Liver (tissue), 10 donors: ENCODE measurements at places on chromosomes 1 and 21.

DNA sequence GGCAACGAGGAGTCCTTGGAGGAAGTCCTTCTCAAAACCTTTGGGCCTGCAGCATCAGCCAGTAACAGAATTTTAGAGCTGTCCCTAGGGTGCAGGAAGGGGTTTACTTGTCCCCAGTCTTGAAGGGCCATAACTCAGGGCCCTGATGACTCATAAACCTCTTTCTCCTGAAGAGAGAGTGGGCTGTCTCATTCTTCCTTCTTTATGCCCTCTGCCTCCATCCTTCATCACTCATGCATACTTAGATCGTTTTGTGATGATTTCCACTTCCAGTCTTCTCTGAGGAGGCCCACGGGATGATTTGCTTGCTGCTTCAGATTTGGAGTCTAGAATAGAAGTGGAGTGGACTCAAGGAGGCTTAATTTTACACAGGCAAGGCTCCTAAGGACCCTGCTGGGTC is 60.2 kb downstream of the NDUFS5 start:
- no peak for DNase-seq

DNA sequence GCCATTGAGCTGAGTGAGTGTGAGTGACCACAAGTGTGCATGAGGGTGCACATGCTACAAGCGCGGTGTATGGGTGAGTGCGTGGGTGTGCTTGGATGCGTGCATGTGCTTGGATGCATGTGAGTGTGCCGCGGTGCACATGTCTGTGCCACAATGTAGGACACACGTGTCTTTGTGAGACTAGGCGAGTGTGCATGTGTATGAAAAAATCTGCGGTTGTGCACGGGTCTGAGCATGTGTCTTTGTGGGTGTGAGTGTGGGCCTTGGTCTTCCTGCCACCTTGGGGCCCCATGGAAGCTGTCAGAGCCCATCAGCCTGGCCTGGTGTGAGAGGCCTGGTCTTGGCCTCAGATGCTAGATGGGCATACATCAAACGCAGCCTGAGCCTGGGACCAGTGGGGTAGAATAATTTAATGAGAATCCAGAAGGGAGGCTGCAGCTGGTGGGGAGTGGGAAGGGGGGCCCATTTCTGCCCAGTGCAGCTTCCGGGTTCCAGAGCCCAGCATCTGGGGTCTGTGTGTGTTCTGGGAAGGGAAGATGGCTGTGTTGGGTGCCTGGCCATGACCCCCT is 103.9 kb upstream of the SLC2A1 start:
- DNase-seq, result no peak

- no peak for DNase-seq
Observed at GRCh38 chr1:31900790-31901189, 37.4 kb downstream of the PTP4A2 start.

DNA sequence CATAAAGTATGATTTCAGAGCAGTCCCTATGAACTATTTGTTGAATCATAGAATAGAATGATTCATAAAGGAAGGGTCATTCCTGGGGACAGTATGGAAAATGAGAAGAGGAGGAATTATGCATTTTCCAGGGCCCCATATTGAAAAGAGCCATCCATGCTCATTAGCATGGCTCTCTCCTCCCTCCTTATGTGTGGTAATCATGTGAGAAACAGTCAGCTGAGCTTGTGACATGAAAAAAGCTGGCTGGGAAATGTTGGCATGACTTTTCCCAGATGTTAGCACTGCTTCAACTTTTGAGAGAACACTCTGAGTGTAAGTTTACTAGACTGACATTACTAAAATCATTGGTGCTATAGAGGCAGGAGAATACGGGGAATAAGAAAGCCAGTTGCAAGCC is 16.1 kb downstream of the TRIM67 start:
- no peak for DNase-seq

GRCh38 chr1:161838362-161838761 is 72.2 kb downstream of the ATF6 start:
- DNase-seq, result no peak

DNA sequence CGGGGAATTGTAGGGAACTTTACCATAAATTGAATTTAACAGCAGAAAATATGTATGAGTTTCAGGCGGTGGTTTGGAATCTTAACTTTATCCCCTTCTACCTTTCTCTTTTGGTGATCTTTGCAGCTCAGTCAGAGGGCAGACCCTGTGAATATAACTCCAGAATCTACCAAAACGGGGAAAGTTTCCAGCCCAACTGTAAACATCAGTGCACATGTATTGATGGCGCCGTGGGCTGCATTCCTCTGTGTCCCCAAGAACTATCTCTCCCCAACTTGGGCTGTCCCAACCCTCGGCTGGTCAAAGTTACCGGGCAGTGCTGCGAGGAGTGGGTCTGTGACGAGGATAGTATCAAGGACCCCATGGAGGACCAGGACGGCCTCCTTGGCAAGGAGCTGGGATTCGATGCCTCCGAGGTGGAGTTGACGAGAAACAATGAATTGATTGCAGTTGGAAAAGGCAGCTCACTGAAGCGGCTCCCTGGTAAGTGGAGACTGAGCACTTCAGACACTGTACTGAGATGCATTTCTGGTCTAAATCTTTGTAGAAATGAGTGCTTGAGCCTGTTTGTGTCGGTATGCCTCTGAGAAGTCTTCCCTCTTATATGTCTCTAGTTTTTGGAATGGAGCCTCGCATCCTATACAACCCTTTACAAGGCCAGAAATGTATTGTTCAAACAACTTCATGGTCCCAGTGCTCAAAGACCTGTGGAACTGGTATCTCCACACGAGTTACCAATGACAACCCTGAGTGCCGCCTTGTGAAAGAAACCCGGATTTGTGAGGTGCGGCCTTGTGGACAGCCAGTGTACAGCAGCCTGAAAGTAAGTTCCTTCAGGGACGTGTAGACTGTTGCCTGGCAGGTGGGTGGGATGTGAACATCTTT is 1.5 kb downstream of the CCN1 start:
- DNase-seq, result no peak
